ENCODE measurements at places on chromosomes 7 and 10.

DNA sequence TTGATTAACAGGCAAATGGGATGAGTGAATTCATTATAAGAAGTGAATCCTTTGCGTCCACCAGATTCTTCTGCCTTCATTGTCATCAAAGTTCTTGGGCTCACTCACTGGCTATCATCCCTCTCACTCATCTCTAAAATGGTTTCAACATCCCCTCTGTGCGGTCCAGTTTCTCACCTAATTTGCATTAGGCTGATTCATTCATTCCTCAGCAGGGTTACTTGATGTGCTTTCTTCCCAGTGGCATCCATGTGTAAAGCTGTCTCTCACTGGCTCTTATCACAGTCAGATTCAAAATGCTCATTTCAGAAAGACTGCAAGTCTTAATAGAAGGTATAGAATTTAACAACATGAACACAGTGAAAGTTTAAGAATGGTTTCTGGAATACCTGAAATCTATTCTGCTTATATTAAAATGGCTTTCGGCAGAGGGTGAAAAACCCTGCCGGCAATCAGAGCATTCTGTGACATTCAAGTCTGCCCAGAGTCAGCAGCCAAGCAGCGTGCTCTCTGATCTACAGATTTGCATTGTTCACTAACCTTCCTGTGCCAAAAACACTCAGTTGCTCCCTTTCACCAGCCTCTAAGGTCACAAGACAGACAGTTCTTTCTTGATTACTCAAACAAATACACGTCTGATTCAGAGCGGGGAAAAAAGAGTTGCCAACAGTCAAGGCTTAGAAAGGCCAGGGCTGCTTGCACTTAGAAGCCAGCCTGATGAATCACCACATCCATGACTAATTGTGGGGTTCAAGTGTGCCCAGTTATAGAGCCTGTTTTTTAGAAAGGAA, 106.7 kb downstream of the TES start:
- peak; percentile 25 for DNase-seq

GRCh38 chr10:1214882-1215540, 158.8 kb downstream of the WDR37 start:
- DNase-seq: no peak

DNA sequence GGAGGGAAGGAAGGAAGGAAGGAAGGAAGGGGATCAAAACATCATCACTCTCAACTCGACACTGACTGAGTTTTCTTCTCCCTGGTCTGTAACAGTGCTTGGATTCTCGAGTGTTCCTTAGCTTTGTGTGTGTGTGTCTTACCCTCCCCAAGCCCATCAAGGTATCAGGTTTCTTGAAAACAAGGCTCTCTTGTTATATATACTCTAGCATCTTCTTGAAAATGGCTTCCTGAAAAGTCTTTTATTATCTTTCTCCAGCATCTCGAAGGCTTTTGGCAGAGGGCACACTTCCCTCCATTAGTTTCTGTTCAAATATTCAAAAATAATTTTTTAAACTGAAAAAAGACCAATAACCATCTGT, 13.4 kb downstream of the SERPINE1 start:
- DNase-seq: no peak

- no peak for DNase-seq
Measured at GRCh38 chr10:308101-308500, 172.8 kb downstream of the ZMYND11 start.

GRCh38 chr10:91190388-91190870, 30.0 kb upstream of the PCGF5 start:
- no peak for DNase-seq

DNA sequence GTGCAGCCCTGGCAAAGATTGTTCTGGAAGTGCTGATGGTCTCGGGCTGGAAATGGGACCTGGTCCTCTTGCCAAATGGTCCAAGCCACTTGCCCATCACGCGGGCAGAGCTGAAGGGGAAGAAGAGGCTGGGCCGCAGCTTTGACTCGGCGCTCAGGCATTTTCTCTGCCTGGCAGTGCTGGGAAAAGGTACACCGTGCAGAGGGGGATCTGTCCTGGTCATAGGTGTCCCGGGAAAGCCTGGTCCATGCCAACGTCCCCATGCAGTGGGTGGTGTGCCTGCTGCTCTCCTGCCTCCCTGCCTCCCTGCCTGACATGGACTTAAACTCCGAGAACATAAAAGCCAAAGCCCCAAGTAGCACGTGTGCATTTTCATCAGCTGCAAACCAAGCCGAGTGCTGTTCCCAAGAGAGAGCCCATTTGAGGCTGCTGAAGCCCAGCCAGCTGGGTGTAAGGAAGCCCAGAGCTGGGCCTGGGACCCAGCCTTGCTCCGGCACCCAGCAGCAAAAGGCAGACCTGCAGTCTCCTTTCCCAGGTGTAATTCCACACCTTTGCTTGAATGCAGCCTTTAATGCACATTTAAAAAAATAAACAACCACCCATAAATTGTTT, 72.7 kb downstream of the TCERG1L start:
- no peak for DNase-seq

DNA sequence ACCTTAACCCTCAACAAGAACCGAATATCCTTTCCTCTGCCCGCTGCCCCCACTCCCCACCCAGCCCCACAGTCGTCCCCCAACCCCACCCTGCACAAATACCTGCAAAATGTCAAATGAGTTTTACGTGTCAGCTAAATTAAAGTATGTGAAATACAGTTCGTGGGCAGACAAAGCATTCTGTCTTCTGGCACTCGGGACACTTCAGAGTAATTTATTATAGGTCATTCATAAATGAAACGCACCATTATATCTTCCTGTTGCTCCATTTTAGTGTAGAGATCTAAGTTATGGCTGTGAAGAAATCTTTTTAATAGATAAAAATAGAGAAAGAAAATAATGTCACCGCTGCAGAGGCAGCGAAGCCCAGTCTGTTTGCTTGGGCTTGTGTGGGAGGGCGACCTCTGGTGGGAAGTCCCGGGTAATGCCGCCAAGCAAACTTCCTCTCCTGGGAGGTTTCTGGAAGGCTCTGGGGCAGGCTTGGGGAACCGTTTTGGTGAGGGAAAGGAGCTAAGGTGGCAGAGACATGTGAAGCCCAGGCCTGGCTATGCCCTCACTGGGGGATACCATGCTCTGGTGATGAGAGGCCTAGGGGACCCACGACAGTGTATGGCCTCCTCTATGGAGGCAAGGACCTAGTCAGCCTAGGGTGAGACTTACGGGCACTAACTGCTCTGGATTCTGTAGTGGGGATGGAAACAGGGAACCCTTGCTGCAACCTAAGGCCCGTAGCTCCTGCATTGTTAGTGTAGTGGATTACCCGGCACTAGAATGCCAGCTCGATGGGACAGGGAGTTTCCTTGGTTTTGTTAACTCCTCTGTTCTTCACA, 604.9 kb downstream of the LRMDA start:
- peak; percentile 83 for DNase-seq

- DNase-seq: no peak
Measured at GRCh38 chr10:4607681-4608080, 218.3 kb upstream of the AKR1E2 start.

- no peak for DNase-seq
Measured at GRCh38 chr7:107934991-107935770, 44.2 kb downstream of the DLD start.

- peak; percentile 50 for DNase-seq
Measured at GRCh38 chr10:130935897-130936550, 375.5 kb downstream of the TCERG1L start.

GRCh38 chr10:22646388-22646853, 68.0 kb downstream of the PIP4K2A start:
- DNase-seq: no peak

GRCh38 chr10:69876931-69877330, 75.2 kb downstream of the COL13A1 start:
- no peak for DNase-seq

DNA sequence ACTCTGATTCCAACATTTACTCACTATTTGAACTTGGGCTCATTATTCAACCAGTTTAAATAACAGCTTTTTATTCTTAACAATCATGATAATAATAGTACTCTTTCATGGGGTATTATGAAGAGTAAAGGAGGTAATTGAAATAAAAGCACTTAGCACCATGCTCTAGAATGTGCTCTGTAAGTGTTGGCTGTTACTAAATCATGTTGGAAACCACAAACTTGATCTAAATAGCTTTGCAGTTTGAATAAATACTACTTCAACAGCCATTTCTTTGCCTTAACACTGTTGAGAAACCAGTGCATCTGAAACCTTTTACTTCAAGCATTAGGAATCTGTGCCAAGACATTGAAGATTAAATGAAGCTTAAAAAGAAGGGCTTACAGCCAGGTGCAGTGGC, 7.9 kb upstream of the UPF2 start:
- DNase-seq: no peak
